CD14-positive monocyte (primary cell): ENCODE measurements at places on chromosomes 11 and 22. TPM values are rescaled to one million over a fixed set of nuclear protein-coding genes. Genes with fewer than 3 reads are reported as not detected.

GRCh38 chr11:90874986-90875385, 652.1 kb upstream of the CHORDC1 start:
- no peak for DNase-seq

GRCh38 chr11:126461996-126462395, 106.5 kb downstream of the ST3GAL4 start:
- no peak for DNase-seq

DNA sequence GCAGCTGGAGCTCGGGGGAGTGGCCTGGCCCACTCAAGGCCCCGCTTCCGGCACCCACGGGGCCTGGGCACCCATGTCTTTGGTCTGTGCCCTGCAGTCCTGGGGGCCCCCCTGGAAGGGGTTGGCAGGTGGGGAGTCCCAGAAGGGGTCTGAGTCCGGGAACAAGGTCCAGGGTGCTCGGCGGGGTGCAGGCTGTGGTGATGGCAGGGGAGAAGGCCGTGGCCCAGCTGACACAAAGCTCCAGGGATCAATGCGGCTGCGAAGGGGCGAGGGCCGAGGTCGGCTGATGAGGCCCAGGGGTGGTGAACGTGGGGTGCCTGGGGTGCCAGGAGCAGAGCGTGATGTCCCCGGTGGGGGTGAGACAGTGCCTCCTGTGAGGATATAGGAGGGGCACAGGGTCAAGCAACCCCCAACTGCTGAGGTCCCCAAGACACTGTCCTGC, 2.7 kb upstream of the KCNK7 start:
- no peak for DNase-seq

DNA sequence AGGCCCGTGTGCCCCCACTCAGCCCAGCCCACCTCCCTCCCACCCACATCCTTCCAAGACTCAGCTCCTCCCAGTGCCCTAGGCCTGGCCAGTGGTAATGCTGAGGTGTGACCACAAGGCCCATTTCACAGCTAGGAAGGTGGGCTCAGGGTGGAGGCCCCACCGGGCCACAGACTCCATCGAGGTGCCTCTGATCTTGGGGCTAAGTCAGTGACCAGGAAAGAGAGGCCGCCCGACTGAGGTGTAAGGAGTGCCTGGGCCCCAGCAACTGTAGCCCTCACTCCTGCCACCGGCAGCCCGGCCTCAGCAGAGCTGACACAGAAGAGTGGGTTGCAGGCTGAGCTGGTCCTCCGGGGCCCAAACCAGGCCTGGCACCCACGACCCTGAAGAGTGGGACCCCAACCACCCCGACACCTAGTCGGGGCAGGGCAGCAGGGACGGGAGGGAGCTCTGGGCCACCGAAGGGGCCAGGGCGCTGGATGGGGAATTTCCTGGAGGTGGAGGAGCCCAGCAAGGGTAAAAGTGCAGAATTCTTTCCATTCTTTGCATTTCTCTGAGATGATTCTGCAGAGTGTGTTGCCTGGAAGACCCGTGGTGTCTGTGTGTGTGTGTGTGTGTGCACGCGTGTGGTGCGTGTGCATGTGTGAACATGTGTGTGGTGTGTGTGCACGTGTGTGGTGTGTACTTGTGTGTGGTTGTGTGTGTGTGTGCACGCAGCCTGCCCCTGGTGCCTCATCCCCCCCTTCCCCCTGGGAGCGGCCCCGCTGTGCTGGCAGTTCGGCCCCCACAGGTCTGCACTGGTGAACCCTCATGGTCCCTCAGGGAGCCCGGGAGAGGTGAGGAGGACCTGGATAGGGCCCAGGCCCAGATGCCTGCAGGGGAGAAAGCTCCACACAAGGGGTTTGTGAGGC, 8.3 kb upstream of the PIM3 start:
- DNase-seq = no peak

DNA sequence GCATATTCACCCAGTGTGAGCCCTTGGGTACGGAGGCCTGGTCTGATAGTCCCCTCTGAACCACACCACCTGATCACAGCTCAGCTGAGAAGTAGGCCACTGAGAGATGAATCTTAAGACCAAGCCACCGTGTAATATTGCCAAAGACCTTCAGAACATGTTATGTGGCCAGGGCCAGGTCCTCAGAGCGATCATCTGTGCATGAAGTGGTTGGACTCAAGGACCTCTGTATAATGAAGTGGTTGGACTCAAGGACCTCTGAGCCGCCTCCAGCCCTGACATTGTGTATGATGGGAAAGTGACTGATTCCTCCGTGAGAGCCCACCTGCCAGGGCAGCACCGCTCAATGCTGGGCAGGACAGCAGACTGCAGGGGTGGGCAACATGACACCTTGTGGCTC, 70.2 kb downstream of the TP53I11 start:
- DNase-seq = no peak

The F2 gene
- polyA plus RNA-seq = not detected

- DNase-seq = peak; percentile 82
Observed at GRCh38 chr11:69055598-69056516, 7.1 kb downstream of the TPCN2 start.
